Ovary (tissue), 10 donors: ENCODE measurements at places on chromosomes 5 and 9. TPM values are rescaled to one million over a fixed set of nuclear protein-coding genes. Genes with fewer than 3 reads are reported as not detected.

DNA sequence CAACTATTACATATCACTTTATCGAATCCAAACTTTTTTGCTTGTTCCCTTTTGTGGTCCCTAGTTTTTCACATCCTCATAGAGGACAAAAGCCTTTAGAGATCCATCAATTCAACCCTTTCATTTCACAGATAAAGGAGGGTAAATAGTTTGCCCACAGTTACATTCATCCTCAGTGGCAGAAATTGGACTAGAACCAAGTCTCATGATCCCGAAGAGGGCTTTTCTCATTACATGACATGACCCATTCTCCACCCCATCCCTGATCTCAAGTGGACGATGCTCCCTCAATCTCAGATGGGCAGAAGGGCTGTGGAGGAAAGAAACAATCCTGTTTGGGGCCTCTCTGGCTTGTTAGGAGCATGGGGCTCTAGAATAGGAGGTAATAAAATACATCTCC lies 23.1 kb downstream of the TICAM2 start:
- no peaks in the 10 kb centered on the region for H3K4me1 ChIP-seq
- no peak overlapping the region for H3K4me3 ChIP-seq
- no peak overlapping the region for H3K27ac ChIP-seq
- H3K27me3 ChIP-seq = no peaks in the 10 kb centered on the region

DNA sequence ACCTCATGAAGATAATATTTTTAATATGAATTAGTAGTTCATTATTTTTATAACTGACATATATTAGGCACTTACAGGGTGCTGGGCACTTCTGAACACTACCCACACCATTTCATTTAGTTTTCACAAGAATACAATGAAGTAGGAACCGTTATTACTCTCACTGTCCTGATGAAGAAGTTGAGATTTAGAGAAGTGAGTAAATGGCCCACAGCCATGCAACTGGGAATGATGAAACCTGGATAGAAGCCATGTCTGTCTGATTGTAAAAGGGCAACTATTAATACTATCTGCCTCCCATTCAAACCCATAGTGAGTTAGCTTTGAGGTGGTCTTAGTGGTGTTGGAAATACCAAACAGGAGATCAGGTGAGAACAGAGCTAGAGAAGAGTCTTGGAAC lies 29.6 kb upstream of the OTULINL start:
- no peaks in the 10 kb centered on the region for H3K36me3 ChIP-seq
- no peaks in the 10 kb centered on the region for H3K4me1 ChIP-seq
- DNase-seq = no peak
- no peak overlapping the region for H3K27ac ChIP-seq

DNA sequence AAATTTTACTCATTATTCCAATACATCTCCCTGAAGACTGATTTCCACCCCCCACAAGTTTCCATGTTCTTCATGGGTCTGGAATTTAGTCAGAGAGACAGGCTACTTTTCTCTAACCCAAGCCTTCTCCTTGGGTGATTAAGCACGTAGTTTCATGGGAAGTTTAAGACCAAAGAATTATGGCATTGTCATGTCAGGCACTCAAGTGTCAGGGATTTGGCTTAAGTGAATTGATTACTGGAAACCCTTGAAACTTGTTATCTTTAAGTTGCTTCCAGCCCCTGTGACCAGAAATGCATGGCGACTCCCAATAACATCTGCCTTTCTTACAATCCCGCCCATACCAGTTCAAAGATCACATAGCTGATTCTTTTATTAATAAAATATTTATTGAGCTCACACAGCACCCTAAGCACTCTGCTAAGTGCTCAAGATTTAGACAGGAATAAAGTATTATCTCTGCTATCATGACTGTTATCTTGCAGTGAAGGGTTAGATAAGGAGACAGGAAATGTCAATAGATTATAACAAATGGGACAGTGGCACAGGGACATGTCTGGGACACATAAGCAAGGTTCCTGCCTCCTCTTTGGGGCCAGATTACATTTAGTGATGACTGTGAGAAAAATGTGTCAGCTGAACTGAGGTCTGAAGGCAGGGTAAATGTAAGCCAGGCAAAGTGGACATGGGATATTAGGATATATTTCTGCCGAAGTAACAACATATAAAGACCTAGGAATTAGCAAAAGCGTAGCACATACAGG lies 241.2 kb upstream of the TNC start:
- no peak overlapping the region for H3K4me3 ChIP-seq
- H3K27ac ChIP-seq = no peak overlapping the region
- no peak for DNase-seq
- H3K27me3 ChIP-seq = no peaks in the 10 kb centered on the region

- no peaks in the 10 kb centered on the region for H3K4me1 ChIP-seq
- H3K27me3 ChIP-seq = no peaks in the 10 kb centered on the region
- H3K27ac ChIP-seq = no peak within 1 kb of the TSS
- DNase-seq = no peak
- no peak within 1 kb of the TSS for H3K4me3 ChIP-seq
These were observed at the start of gene IFNA17 for GRCh38 chr9:21228122-21228521. TSS of gene IFNA17 (minus strand) at chr9:21228222. CDS start at chr9:21228173, 49 bp downstream.

- no peak for DNase-seq
- H3K4me1 ChIP-seq = peaks cover 8% of the 10 kb centered on the region
- no peaks in the 10 kb centered on the region for H3K27me3 ChIP-seq
- H3K4me3 ChIP-seq = no peak overlapping the region
- H3K36me3 ChIP-seq = no peaks in the 10 kb centered on the region
These were observed 221.3 kb upstream of the DAPK1 start for GRCh38 chr9:87276327-87276841.

- no peaks in the 10 kb centered on the region for H3K4me1 ChIP-seq
- H3K27me3 ChIP-seq = no peaks in the 10 kb centered on the region
- DNase-seq = no peak
These were observed 6.3 kb downstream of the UCK1 start for GRCh38 chr9:131524665-131525315.

- no peak overlapping the region for H3K27ac ChIP-seq
- no peak overlapping the region for H3K4me3 ChIP-seq
- no peaks in the 10 kb centered on the region for H3K27me3 ChIP-seq
- H3K4me1 ChIP-seq = no peaks in the 10 kb centered on the region
These were observed 6.7 kb downstream of the OR1K1 start for GRCh38 chr9:122806661-122807060.

DNA sequence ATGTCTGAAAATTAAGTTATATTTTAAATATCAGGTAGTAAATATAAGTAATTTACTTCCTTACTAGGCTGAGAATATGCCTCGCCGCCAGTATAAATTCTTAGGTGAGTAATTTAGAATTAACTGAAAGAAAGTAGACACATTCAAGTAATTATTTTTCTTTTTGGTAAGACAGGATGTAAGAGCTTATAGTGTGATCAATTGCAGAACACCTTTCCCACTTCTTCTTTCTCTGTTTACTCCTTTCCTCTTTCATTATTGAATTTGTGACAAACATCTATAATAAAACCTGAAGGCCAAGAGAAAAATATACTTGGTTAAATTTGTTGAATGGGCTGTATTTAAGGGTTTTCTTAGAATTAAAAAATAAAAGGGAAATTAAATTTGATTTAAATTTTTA lies 195.1 kb upstream of the CDKN2B start:
- no peaks in the 10 kb centered on the region for H3K4me1 ChIP-seq
- H3K27ac ChIP-seq = no peak overlapping the region
- H3K36me3 ChIP-seq = no peaks in the 10 kb centered on the region
- no peaks in the 10 kb centered on the region for H3K27me3 ChIP-seq
- no peak for DNase-seq

DNA sequence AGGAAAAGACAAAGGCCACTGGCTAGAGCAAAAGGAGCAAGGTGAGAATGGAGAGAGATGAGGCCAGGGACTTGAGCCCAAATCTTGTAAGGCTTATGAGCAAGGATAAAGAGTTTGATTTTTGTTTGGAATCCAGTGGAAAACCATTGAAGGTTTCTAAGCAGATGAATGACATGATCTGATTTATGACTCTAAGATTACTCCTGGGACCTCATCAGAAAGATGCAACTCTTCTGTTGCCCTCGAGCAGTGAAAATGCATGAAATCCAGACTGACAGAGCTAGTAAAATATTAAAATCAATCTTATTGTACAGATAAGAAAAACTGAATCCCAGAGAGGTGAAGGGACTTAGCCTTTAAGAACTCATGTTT lies 677 bp downstream of the MFAP3 start:
- peaks cover 4% of the 10 kb centered on the region for H3K4me1 ChIP-seq
- peak overlapping the region; percentile 78 for H3K4me3 ChIP-seq
- no peak overlapping the region for H3K27ac ChIP-seq
- H3K27me3 ChIP-seq = no peaks in the 10 kb centered on the region
- H3K36me3 ChIP-seq = no peaks in the 10 kb centered on the region

The PAEP gene
- polyA plus RNA-seq = 0.57 TPM

The EGFLAM gene
- polyA plus RNA-seq = 9.0 TPM

The GABBR2 gene
- 0.30 TPM for polyA plus RNA-seq
